Cardiac fibroblast (primary cell): ENCODE measurements at places on chromosomes 1 and 21.
A peak's percentile ranks its signal among the peaks of the same experiment; 100 is the strongest.

GRCh38 chr1:31155216-31155806 lies 84.4 kb downstream of the NKAIN1 start:
- DNase-seq = peak; percentile 61

DNA sequence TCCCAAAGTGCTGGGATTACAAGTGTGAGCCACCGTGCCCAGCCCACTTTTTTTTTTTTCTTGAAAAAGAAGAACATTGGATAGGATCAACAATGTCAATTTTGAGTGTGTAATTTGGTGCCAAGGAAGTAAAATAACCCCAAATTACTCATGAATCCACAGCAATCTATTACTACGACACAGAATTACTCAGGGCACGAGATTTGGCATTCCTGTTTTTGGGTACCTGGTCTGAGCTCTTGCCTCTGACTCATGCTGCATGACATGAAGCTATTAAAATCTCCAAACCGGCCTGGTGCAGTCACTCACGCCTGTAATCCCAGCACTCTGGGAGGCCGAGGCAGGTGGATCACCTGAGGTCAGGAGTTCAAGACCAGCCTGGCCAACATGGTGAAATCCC lies 10.4 kb downstream of the RNF19B start:
- DNase-seq = peak; percentile 58

DNA sequence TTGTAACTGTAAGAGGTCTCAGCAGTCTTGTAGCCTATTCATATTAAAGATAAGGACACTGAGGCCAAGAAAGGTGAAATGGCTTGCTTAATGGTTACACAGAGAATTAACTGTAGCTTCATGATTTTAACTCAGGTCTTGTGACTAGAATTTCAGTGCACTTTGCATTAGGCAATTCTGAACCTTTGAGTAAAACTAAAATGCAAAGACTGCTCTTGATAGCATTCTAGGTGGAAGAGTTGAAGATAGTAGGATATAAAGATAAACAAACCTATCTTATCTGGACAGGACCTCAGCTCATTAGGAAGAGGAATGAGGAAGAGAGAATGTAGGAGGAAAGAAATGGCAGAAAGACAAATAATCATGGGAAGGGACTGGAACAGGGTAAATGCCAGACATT lies 68.6 kb upstream of the RGL1 start:
- DNase-seq = no peak

DNA sequence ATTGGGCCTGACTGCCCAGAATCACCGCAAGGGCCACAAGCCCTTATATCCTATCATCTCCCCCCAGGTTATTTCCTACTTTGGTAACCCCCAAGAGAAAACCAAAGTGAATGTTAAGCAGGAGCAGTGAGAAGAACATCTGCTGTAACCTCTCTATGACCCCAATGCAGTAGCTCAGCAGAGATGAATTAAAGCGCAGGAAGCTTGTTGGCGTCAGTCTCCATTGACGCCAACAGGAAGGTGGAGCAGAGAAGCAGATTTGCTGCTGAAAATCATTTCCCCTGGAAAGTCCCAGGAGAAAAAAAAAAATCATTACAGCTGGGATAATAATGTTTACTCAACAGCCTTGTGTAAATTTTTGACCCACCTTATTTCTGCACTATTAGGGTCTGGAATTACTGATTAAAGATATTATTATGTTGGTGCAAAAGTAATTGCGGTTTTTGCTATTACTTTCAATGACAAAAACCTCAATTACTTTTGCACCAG lies 33.2 kb upstream of the FAM163A start:
- peak; percentile 92 for DNase-seq

- no peak for DNase-seq
Measured at GRCh38 chr1:43621861-43622260, 28.1 kb upstream of the KDM4A start.

DNA sequence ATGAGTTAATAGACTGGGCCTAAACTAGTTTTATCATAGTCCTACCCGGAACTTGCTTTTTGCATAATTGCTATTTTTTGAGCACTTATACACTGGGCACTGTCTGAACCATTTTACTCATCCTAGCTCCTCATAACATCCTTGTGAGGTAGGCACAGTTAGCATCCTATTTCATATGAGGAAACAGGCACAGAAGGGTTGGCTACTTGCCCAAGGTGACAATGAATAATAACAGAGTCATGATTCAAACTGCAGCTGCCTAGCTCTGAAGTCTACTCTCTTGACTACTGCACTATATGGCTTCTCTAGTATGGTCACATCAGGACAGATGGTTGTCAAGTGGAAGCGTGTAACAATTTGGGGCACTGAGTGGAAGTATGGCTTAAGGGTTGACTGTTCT lies 18.2 kb upstream of the RC3H1 start:
- DNase-seq = peak; percentile 96

DNA sequence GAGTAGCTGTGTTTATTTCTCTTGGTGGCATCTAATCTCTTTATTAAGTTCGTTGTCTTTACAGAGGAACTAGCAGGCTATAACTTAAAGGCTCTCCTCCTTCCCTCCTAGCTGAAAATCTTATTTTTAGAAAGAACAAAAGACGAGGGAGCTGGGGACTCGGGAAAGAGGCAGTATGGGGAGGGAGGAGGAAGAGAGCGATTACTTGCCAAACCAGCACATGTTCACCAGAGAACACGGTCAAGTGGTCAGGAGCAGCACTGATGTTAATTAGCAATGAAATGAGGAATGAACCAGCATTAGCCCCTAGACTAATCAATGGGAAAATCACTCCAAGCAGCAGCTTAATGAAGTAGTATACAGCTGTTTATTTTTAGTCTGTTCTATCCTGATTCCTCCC lies 171.3 kb upstream of the ESRRG start:
- DNase-seq = no peak

GRCh38 chr1:29255134-29255666 lies 18.9 kb downstream of the PTPRU start:
- no peak for DNase-seq

DNA sequence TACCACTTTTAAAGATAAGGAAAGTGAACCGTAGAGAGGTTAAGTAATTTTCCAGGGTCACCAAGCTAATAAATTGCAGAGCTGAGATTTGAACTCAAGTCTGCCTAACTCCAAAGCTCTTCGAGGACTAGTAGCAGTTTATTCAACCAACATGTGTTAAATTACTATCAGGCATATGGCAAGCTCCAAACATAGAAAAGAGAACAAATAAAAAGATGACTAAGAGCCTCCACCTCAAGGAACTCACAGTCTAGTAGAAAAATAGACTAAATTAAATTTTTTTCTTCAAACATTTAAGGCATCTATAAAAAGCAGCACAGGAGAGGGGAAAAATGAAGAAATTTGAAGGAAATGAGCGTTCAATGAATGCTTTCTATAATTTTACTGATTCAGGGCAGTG lies 22.2 kb downstream of the SLC9C2 start:
- DNase-seq = no peak

- DNase-seq = no peak
Measured at GRCh38 chr1:64176659-64177058, 26.8 kb upstream of the UBE2U start.

- DNase-seq = peak; percentile 22
Measured at GRCh38 chr1:43893006-43893405, 40.6 kb upstream of the ARTN start.

DNA sequence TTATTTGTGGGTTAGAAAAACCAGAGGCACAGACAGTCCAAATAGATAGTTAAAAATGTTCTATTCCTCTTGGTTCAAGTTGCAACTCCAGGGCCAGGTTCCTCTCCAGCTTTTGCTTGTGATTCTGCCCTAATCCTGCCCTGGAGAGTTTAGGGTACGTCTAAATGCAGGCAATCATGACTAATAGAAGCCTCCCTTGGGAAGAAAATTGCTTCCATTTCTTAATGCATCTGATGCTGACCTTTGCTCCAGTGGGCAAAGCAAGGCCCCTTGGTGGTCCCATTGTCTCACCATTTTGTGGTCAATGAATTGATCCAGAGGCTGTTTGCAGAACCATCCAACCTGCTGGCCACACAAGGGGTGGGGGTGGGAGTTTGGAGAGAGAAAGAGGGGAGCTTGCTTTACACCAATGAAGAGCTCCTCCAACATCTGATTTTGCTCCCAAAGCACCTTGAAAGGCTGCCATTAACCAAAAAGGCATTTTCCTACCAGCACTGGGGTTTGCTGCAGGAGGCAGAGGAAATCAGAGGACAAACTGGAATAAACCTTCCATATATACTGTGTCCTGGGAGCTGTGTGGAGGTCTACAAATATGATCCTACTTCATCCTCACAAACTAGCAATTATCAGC lies 31.3 kb downstream of the C8B start:
- DNase-seq = peak; percentile 67

GRCh38 chr21:36209626-36210171 lies 53.1 kb downstream of the DOP1B start:
- DNase-seq = peak; percentile 51

GRCh38 chr1:80640978-80641377 lies 1159.8 kb upstream of the ADGRL2 start:
- no peak for DNase-seq

DNA sequence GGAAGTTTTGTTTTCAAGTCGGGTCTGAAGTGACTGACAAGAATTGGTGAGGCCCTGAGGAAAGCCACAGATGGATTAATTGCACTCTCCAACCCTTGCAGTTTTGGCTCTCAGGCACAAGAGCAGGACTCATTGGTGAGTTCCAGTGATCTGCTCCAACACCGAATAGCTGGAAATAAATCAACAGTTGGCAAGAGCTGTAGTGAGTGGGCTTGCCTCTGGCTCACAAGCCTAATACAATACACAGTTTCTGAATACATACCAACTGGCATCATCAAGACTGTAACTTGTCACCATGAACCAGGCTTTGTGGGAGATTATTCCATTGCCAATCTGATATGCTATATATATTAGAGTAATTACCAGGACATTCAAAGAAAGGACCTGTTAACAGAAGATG lies 131.6 kb downstream of the GRIK1 start:
- DNase-seq = no peak
